NCI-H1092 (cell line): ENCODE measurements at places on chromosomes 2 and 18.

- DNase-seq: no peak
Observed at GRCh38 chr2:175253871-175254270, 72.4 kb upstream of the ATP5MC3 start.

- DNase-seq: no peak
Observed at GRCh38 chr2:145530653-145531052, 1010.7 kb upstream of the ZEB2 start.

DNA sequence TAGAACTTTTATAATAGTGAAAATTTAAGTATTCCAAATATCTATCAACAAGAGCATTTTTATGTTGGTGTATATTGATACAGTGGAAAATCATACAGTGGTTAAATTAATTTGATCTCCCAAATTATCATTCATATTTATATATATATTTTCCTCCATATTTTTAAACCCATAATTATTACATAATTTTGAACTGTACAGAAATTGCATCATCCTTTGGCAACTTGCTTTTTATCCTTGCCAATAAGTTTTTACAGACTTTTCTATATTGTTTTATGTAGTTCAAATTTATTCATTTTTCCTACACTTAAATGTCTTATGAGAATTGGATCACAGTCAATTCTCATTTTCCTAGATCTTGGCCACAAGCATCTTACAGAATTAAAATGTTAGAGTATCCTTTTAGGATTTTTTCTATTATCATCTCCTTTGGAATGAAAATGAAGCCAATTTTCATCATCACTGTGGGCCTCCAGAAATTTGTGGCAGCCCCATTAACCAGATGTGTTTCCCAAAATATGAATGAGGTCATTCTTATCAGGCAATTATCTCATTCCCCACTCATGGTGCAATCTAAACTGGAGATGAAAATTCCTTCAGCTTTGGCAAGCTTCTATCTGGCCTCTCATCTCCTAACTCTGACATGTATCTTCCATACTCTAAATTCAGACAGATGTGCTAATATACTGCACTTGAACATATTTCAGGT, 94.2 kb upstream of the DLGAP1 start:
- DNase-seq: no peak

GRCh38 chr2:16717477-16717876, 51.8 kb upstream of the CYRIA start:
- no peak for DNase-seq

DNA sequence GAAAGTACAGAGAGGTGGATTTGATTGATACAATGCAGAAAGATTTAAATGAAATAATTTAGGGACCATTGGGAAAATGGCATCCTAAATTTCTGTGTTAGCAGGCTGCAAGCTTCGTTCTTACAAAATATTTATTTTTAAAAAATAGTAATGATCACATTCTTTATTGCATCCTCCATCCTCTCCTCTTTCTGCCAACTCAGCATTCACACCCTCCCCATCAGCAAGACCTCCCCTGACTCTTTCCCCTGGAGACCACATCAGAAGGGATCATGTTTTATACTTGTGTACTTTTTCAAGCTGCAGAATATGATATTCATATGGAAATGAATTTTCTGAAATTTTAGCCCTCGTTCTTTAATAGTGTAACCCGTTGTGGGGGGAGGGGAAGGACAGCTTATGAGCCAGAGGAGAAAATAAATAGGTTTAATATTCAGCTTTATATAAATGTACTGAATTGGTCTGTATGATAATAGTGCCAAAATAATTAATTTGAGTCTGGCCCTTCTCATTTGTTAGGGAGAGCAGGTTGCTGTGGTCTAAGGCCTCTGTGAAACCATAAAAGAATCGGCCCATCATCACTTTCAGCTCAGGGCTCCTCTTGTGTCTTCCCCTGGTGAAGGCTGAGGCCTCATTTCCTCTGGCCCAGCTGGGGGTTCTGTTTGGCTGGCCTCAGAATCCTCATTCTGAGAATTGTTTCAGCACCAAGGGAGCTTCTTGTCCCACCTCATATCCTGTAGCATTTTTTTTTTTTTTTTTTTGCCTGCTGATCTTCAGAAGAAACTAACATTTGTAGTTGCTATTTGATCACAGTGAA, 330.8 kb downstream of the TXNL1 start:
- no peak for DNase-seq

DNA sequence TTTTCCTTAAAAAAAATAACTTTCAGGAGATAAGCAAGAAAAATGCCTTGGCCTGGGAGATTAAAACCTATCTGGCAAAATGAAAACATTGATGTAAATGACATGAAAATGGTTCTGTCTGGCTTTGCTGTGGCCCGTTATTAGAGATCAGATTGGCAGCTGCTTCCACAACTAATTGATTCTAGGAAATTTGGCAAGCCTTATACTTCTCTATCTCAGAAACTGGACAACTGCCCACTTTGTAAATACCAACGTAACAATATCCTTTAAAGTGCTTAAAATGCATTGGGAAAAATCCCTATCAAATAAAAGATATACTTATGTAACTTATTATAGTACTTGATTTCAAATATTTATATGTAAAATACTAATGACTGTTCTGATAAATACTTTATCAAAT, 14.2 kb upstream of the SKA1 start:
- DNase-seq: no peak

DNA sequence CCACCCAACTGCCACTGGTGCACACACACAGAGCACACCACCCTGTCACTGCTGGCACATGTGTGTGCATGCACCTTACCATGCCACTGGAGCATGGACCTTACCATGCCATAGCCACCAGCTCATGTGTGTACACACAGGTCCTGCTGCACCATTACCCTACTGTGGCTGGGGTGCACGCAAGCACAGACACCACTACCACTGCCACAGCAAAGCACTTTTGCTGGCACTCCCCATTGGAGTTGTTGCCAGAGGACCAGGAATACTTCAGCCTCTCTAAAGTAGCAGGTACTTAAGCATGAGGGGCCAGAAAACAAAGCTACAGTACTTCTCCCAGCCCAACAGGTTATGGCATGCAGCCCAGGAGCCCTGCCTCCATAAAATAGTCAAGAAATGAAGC, 404.8 kb downstream of the MBD2 start:
- peak; percentile 3 for DNase-seq

GRCh38 chr18:22432657-22433137, 15.0 kb upstream of the CTAGE1 start:
- DNase-seq: no peak

DNA sequence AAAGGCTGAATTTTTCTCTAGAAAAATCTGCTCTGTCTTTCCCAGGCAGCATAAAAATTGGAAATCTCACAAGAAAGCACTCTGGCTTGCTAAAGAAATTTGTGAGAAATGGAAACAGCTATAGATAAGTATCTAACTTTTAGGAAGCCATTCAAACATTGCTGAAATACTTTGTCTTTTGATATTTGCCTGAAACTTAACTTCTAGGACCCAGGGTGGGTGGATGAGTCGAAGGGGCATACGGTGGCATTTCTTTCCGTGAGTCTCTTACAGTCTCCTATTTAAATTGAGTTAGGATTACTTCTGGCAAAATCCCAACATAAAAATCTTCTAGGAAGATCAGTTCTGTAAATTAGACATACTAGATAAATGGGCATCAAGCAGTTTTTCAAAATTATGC, 532 bp upstream of the COL3A1 start:
- no peak for DNase-seq

DNA sequence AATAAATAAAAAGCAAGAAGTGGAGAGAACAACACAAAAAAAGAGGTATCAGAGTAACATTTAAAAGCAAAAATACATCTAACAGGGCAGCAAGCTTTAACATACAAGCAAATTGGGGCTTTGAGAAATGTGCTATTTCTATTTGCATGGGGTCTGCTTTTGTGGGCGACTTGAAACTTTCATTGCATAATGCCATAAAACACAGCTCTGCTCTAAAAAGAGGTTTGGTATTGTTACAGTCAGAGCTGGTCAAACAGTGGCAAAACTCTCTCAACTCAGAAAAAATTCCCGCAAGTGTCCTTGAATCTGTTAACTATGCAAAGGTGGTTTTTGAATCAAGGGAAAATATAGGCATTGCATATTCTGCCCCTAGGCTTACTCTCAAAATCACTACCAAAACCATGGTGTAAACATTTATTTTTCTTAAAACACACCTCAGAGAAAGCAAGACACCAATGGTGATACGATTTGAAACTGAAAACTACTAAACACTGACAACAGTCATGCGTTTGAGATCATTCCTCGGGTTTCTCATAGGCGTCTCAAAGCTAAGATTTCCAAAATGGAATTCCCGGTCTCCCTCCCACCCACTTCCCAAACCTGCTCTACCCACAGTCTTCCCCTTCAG, 45.5 kb downstream of the RNF152 start:
- no peak for DNase-seq

DNA sequence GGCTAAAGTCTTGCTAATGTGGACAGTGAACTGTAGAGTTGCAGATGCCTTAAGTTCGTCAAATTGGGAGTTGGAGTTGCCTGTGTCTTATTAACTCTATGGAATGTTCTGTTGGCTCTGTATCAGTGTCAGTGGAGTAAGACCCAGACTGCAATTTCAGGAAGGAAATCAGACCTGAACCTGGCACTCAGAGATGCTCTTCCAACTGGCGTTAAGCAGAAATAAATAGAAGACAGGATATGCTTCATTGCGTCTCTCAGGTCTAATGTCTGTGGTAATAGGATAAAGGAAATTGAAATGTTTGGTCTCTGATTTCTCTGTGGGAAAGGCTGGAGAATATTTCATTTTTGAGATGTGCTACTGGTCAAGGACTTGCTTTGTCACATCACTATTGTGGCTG, 846.7 kb upstream of the ID2 start:
- no peak for DNase-seq

GRCh38 chr2:199111458-199111857, 346.3 kb downstream of the SATB2 start:
- no peak for DNase-seq

DNA sequence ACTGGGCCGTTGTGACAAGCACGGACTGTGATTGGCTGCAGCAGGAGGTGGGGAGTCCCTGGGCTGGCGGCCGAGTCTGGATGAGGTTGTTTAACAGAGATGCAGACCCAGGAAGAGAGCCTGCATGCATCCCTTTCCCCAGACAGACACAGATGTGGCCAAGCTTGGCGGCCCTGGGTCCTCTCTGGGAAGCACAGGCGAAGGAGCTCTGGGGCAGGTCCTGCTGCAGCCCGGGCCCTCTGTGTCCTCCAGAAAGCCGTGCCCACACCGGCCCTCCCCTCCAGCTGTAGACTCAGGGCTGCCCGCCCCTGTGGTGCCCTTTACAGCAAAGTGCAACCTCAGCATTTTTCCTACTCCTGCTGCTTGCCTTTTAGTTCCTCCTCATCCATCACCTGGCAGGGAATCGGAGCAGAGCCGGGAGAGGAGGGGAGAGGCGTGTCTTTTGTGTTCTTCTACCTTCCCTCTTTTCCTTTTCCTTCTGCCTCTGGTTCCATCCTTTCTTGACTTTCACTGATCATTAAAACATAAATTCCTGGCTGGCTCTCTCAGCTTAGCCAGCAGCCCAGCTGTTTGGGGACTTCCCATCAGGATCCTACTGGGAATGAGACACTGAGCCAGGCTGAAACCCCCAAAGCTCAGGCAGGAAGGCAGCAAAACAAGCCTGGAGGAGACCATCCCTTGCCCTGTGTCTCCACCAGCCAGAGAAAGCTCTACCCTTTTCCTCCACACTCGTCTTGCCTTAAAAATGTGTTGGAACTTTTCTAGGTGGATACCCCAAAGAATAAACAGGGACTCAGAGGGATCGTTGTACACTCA, 75.0 kb downstream of the CTIF start:
- no peak for DNase-seq

DNA sequence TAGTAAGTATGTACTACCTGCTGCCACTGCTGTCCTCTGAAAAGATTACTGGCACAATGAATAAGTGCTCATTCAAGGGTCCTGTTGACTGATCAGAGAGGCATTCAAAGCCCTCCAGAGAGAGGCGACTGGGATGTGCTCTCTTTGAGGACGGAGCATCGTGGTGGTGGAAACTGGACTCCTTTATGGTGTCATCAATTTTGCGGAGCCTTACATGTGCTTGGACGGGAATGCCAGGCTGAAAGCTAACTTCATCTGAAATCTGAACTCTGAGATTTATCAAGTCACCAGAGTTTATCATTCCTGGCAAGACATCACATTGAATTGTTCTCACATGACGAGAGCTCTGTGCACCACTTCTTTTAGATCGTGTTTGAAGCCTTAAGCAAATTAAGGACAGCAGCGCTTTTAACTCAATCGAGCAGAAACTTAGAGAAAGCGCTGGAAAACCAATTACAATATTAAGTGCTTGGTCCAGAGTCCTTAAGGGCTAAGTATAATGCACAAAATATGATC, 138.3 kb downstream of the NCK2 start:
- DNase-seq: no peak

DNA sequence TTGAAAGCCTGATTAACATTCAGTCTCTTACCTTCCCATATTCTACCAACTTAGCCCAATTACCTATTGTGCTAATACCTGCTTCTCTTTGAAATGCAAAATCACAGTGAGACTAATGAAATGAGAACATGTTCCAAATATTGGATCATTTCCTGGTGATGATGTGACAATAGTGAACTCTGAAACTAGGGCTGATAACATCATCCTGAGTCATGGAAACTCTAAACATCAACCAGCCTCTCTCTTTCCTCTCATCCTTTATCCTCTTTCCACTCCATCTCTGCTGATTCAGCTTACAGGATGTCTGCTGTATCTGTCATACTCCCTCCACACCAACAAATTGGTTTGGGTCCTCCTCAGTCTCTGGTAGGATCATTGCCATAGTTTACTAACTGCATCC, 98.8 kb upstream of the NCKAP5 start:
- DNase-seq: no peak

GRCh38 chr2:232576995-232577394, 26.5 kb downstream of the EIF4E2 start:
- DNase-seq: no peak

DNA sequence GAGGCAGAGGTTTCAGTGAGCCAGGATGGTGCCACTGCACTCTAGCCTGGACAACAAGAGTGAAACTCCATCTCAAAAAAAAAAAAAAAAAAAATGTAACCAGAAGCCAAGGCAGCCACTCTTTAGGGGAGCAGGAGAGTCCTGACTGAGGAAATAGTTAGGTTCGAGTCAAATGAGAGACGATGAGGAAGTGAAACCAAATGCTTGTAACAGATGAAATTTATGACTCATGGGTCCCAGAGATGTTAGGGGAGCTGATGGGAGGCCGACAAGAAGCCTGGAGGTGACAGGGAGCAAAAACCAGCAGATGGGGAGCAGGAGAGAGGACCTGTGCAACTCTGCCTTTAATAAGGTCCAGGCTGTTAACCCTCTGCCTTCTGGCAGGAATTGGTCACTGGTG, 756.1 kb upstream of the DDX18 start:
- no peak for DNase-seq

GRCh38 chr2:124999906-125000305, 974.8 kb downstream of the CNTNAP5 start:
- DNase-seq: no peak

- DNase-seq: no peak
Observed at GRCh38 chr2:157880927-157881326, 4.8 kb upstream of the ACVR1 start.

GRCh38 chr2:70340075-70340474, 38.2 kb upstream of the FAM136A start:
- DNase-seq: no peak

GRCh38 chr2:144515696-144516410, 4.1 kb downstream of the ZEB2 start:
- no peak for DNase-seq

GRCh38 chr2:79861059-79861374, 348.2 kb downstream of the CTNNA2 start:
- no peak for DNase-seq
